Spinal cord (tissue), 10 donors: ENCODE measurements at places on chromosomes 13 and 19. TPM values are rescaled to one million over a fixed set of nuclear protein-coding genes. Genes with fewer than 3 reads are reported as not detected.

GRCh38 chr13:66835040-66835628 is 395.0 kb downstream of the PCDH9 start:
- peaks cover 8% of the 10 kb centered on the region for H3K4me1 ChIP-seq
- H3K4me3 ChIP-seq = no peak overlapping the region
- no peaks in the 10 kb centered on the region for H3K36me3 ChIP-seq

GRCh38 chr13:93788456-93788855 is 561.8 kb downstream of the GPC6 start:
- H3K27me3 ChIP-seq = no peaks in the 10 kb centered on the region
- no peaks in the 10 kb centered on the region for H3K36me3 ChIP-seq
- H3K4me1 ChIP-seq = no peaks in the 10 kb centered on the region
- no peak overlapping the region for H3K27ac ChIP-seq
- H3K4me3 ChIP-seq = no peak overlapping the region

The CEBPA gene
- polyA plus RNA-seq = 6.0 TPM

The SLC15A1 gene
- polyA plus RNA-seq = 0.16 TPM

DNA sequence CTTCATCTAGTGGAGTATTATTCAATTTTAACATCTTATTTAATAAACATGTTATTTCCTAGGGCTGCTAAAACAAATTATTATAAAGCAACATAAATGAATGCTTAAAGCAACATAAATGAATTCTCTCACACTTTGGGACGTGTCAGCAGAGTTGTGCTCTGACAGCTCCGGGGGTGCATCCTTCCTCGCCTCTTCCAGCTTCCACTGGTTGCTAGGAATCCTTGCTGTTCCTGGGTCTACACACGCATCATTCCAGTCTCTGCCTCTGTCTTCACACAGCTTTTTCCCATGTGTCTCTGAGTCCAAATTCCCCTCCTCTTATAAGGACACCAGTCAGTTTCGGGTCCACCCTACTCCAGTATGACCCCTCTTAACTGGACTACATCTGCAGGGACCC is 21.6 kb upstream of the SPATA13 start:
- peaks cover 3% of the 10 kb centered on the region for H3K4me1 ChIP-seq
- no peak overlapping the region for H3K27ac ChIP-seq
- no peaks in the 10 kb centered on the region for H3K27me3 ChIP-seq

GRCh38 chr13:113809934-113810333 is 50.9 kb downstream of the TMEM255B start:
- H3K4me1 ChIP-seq = no peaks in the 10 kb centered on the region
- peaks cover 13% of the 10 kb centered on the region for H3K36me3 ChIP-seq
- no peak for DNase-seq
- no peaks in the 10 kb centered on the region for H3K27me3 ChIP-seq
- no peak overlapping the region for H3K27ac ChIP-seq

- H3K36me3 ChIP-seq = peaks cover 30% of the 10 kb centered on the region
- H3K27ac ChIP-seq = peak overlapping the region; percentile 40
- no peaks in the 10 kb centered on the region for H3K27me3 ChIP-seq
- peaks cover 18% of the 10 kb centered on the region for H3K4me1 ChIP-seq
Observed at GRCh38 chr19:17266589-17266974, 661 bp upstream of the BABAM1 start.

The C1QTNF9 gene
- 0.39 TPM for polyA plus RNA-seq

- no peak overlapping the region for H3K27ac ChIP-seq
- no peaks in the 10 kb centered on the region for H3K4me1 ChIP-seq
- H3K27me3 ChIP-seq = no peaks in the 10 kb centered on the region
Observed at GRCh38 chr13:25836574-25837336, 215.1 kb downstream of the SHISA2 start.

- H3K4me3 ChIP-seq = no peak overlapping the region
- H3K27ac ChIP-seq = no peak overlapping the region
- DNase-seq = no peak
- H3K27me3 ChIP-seq = no peaks in the 10 kb centered on the region
- H3K36me3 ChIP-seq = peaks cover 66% of the 10 kb centered on the region
Observed at GRCh38 chr19:7561325-7561724, 25.8 kb downstream of the PNPLA6 start.

GRCh38 chr13:114126789-114127472 is 5.5 kb downstream of the RASA3 start:
- H3K4me3 ChIP-seq = no peak overlapping the region
- H3K4me1 ChIP-seq = peaks cover 64% of the 10 kb centered on the region
- H3K27ac ChIP-seq = no peak overlapping the region
- DNase-seq = no peak

The APOC4 gene
- polyA plus RNA-seq = not detected

DNA sequence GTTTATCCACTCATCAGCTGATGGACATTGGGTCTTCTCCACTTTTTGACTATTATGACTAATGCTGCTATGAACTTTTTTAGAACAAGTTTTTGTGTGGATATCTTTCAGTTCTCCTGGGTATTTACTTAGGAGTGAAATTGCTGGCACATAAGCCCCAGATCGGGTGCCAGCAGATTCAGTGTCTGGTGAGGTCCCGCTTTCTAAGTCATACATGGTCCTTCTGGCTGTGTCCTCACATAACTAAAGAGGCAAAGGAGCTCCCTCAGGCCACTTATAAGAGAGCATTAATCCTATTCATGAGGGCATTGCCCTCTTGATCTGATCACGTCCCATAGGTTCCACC is 600 bp upstream of the ZNF226 start:
- no peak for DNase-seq
- H3K4me1 ChIP-seq = peaks cover 11% of the 10 kb centered on the region
- H3K27me3 ChIP-seq = no peaks in the 10 kb centered on the region
- peak overlapping the region; percentile 89 for H3K27ac ChIP-seq

The KIRREL2 gene
- 3.5 TPM for polyA plus RNA-seq

The NPHS1 gene
- polyA plus RNA-seq = 1.9 TPM

DNA sequence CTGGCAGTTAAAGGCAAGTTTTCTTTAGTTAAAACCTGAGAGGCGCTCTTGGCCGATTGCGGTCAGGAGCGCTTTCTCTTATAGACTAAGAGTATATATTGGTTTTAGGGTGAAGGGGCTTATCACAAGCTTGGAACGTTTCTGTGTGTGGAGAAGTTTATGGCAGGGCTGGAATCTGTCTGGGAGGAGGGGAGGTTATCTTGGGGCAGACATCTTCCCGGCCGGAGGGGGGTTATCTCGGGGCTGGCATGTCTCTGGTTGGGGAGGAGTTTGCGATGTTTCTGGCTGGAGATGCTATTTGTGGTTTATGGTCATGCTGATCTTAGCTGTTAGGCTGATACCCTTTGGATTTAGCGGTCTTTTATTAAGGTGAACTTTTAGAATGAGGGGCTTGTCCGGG is 18.3 kb downstream of the KDM4B start:
- DNase-seq = no peak
- peaks cover 28% of the 10 kb centered on the region for H3K36me3 ChIP-seq
- H3K27ac ChIP-seq = no peak overlapping the region
- no peak overlapping the region for H3K4me3 ChIP-seq
- no peaks in the 10 kb centered on the region for H3K27me3 ChIP-seq
- H3K4me1 ChIP-seq = peaks cover 60% of the 10 kb centered on the region

- no peak overlapping the region for H3K27ac ChIP-seq
- no peak for DNase-seq
- peaks cover 34% of the 10 kb centered on the region for H3K27me3 ChIP-seq
- peaks cover 36% of the 10 kb centered on the region for H3K4me1 ChIP-seq
Observed at GRCh38 chr19:50490991-50491472, 14.4 kb upstream of the GARIN5A start.

The SCN1B gene
- 16.1 TPM for polyA plus RNA-seq
